ENCODE measurements at places on chromosomes 4 and X.

DNA sequence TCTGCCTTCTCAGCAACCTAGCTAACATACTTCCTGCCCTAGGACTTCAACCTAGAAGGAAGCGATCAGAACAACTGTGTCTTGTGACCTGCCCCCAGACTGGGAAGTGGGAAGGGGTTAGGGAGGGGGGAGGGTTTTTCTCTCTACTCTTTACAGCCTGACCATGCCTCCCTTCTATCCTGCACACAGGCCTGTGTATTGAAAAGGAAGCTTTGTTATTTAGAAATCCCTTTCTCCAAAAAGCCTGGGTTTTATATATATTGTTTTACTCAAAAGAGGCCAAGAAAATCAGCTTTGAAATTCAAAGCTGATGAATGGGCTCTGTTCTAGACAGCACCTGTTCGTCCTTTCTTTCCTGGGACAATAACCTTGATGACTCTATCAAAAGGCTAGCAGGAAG is 35.2 kb upstream of the SMS start:
- DNase-seq, result no peak

GRCh38 chrX:112450810-112451209 is 228.9 kb downstream of the LHFPL1 start:
- no peak for DNase-seq

- no peak for DNase-seq
These were observed 102.8 kb downstream of the CBR4 start for GRCh38 chr4:168907119-168907698.

GRCh38 chrX:126985027-126985426 is 165.5 kb downstream of the PRR32 start:
- no peak for DNase-seq

- DNase-seq, result no peak
These were observed 548.6 kb downstream of the TLL1 start for GRCh38 chr4:166421556-166422156.

- DNase-seq, result no peak
These were observed 802.0 kb downstream of the RPA4 start for GRCh38 chrX:97685753-97686152.

DNA sequence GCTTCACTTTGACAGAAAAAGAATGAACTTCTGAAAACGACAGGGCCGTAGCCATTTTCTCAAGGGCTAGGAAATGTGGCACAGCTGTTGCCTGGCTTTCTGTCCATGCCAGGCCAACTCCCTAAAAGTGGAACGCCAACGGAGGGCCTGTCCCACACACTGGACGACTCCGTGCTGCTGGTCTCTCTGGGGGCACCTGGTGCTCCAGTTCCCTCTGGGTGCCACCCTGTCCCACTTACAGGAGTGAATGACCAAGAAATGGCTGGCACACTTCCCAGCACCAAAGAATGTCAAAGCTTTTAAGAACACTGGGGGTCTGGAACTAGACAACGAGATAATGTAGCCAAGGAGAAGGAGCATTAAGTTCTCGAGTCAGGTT is 40.9 kb downstream of the GATB start:
- no peak for DNase-seq

- DNase-seq, result no peak
These were observed 512.3 kb upstream of the EPHA5 start for GRCh38 chr4:66182636-66183035.

DNA sequence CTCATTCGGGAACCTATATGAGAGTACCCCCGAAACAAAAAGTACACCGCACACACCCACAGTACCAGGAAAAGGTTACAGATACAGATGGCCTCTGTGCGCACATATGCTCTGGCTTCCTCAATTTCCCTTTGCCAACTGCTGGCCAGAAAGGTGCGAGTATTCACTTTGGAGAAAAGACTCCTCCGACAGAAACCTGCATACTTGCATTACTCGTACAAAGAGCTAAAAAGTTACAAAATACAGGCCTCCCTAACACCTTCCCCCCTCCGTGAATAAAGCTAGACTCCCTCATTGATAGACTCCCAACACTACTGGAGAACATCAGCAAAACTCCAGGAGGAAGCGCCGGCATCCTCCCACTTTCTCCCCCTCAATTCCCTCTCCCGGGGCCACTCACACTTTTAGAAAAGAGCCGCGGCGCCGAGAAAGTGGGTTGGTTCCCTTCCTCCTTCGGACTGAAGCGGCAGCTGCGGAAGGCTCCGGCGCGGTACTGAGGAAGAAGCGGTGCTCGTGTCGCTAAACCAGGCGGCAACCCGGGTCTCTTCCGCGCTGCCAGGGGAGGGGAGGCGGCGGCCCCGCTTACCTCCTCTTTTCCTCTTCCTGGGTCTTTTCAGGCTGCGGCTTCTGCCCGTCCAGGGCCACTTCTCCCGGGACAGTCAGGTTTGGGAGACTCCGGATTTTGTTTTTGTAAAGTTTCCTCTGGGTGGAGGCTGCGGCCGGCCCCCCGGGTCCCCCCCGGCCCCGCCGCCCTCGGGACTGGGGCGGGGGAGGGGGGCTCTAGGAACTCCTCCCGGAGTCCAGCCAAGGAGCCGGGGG is 1.1 kb downstream of the FBXW7 start:
- DNase-seq, result peak; percentile 84

GRCh38 chr4:79823148-79823763 is 249.8 kb downstream of the ANTXR2 start:
- no peak for DNase-seq

DNA sequence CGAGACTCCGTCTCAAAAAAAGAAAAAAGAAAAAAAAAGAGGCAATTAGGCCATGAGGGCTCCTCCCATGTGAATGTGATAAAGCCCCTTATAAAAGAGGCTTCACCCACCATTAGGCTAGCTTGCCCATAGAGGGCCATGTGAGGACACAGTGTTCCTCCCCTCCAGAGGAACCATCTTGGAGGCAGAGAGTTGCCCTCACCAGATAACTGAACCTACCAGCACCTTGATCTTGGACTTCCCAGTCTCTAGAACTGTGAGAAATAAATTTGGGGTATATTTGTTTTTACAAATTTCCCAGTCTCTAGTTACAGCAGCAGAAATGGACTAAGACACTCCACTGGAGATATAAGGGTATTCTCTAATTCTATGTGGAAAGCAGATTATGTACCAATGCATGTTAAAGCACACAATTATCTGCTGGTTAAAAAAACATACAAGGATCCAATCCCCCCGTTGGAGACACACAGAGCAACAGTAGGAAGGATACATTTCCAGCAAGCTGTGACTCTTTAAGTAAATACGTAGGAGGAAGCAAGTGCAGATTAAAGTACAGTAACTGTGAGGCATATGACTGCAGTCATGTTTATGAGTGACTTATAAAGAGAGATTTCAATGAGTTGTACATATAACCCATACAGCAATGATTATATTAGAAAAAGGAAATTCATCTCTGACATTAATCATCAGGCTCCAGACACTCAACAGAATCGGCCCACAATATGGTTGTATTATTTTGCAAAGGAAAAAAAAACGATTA is 21.4 kb downstream of the SH3RF1 start:
- no peak for DNase-seq

DNA sequence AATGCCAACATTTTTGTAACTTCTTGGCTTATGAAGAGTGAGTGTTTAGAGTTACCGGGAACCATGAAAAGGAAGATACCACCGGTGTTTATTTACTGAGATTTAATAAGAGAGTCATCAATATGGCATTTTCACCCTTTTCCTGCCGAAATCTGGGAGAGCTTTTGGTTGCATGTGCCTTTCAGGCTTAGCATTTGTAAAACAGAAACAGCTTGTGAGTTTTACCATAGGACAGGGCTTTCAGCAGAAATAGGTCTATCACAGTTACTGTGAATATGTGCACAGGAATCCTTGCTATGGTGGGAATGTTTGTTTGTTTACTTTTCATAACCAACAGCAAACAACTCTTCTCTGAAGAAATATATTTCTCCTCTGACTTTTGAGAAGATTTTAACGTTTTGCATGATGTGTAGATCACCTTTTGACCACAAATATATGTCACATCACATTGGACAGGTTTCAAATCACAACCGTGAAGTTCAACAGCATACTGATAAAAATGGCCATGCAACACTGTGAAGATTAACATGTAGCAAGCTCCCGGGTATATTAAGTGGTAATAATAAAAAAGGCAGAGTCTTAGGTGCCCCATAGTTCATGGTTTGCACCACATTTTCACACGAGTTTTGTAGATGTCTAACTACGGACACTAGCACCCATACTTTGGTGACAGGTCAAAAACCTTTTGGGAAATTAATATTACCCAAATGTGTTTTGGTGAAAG is 21.3 kb downstream of the ARHGAP24 start:
- no peak for DNase-seq

DNA sequence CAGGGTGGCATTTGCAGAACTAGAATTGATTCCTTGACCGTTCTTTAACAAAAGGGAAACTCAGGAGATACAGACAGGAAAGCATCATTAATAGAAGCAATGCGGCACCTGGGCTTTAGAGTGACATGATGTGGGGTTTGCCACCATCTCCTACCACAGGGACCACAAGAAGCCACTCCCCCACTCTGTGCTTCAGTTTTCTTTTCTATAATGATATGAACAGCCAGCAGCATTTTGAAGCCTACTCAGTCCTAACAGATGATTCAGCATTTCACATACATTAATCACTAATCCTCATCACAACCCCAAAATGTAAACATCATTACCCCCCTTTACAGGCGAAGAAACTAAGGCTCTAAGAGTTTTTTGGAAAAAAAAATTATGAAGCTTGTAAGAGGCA is 22.9 kb downstream of the CCDC149 start:
- DNase-seq, result no peak

GRCh38 chrX:40469316-40469715 is 111.5 kb upstream of the ATP6AP2 start:
- DNase-seq, result no peak

DNA sequence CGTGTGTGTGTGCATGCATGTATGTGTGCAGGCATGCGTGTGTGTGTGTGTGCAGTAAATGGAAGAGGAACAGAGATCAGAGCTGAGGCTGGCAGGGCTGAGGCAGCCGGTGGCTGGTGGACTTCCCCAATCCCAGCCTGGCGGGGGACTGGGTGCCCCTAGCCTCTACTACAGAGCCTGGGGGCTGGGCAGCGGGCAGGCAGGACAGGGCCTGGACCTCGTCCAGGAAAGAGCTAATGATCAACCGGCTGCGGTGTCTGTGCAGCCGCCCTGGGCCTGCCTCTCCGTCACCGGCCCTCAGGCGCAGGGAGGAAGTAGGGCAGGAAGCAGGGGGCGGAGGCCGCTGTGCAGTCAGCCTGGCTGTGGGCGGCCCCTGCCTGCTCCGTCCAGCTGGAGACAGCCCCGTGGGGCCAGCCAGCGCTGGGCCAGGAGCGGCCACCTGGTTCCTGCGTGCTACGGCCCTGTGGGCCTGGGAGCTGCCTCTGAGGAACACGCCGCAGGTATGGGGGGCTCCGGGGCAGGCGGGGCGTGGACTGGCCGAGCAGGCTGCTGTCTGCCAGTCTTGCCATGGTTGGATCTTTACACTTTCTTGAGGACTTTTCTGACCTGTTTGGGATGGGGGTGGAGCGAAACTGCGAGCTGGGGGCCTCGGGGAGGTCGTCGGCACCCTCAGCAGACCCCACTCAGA is at the start of gene SH3TC1:
Gene SH3TC1, plus strand, starts transcription at position 385 of the 688 bp plus-strand sequence. CDS start 5,905 bp downstream, outside the sequence.
- DNase-seq, result peak; percentile 87

GRCh38 chr4:823176-823760 is 2.7 kb downstream of the CPLX1 start:
- DNase-seq, result no peak

GRCh38 chrX:135975421-135975820 is 1.6 kb upstream of the MMGT1 start:
- DNase-seq, result no peak

- DNase-seq, result no peak
These were observed 176.7 kb downstream of the SLC39A8 start for GRCh38 chr4:102168580-102168979.

- DNase-seq, result no peak
These were observed 19.3 kb downstream of the GUCY1B1 start for GRCh38 chr4:155777971-155778735.

DNA sequence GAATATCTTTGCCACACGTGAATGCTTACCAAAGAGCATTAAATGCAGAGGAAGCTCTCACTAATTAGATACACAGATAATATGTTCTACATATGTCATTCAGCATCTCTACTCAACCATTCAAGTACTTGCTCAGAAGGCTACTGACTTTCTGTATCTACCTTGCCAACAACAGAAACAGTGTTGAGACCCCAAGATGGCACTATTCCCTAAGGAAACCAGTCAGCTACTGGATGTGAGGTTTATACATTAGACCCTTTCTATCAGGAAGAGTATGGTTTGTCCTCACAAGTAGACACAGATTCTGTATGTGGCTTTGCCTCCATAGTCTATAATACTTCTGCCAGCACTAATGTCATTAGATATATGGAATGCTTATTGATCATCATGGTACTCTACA is 443.9 kb upstream of the INTU start:
- DNase-seq, result no peak

DNA sequence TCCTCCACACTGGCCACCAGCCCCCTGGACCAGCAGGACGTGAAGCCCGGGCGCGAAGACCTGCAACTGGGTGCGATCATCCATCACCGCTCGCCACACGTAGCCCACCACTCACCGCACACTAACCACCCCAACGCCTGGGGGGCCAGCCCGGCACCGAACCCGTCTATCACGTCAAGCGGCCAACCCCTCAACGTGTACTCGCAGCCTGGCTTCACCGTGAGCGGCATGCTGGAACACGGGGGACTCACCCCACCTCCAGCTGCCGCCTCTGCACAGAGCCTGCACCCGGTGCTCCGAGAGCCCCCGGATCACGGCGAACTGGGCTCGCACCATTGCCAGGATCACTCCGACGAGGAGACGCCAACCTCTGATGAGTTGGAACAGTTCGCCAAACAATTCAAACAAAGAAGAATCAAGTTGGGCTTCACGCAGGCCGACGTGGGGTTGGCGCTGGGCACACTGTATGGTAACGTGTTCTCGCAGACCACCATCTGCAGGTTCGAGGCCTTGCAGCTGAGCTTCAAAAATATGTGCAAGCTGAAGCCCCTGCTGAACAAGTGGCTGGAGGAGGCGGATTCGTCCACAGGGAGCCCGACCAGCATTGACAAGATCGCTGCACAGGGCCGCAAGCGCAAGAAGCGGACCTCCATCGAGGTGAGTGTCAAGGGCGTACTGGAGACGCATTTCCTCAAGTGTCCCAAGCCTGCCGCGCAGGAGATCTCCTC is 600 bp downstream of the POU3F4 start:
- DNase-seq, result no peak

- no peak for DNase-seq
These were observed 5.2 kb downstream of the TRIM2 start for GRCh38 chr4:153209410-153209809.

GRCh38 chrX:9538544-9539045 is 73.7 kb downstream of the TBL1X start:
- DNase-seq, result no peak

DNA sequence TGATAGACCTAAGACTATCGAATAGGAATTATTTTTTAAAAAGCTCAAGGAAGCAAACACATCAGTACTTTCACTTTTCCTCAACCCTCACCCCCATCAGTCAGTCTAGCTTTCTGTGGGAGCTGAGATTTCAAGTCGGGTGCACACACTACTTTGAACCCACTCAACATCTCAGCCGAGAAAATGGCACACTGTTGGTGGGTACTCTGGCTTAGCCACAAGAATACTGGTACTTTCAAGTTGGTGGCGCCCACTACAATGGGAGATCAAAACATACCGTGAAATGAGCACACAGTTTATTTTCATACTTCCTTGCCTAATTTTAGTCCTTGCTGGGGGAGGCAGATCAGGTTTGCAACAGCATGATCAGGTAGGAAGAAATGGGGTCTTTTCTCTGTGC is 10.2 kb downstream of the CD40LG start:
- peak; percentile 68 for DNase-seq

GRCh38 chr4:138405466-138405891 is 163.3 kb upstream of the SLC7A11 start:
- no peak for DNase-seq

Data from activated effector memory CD4-positive, alpha-beta T cell treated with anti-CD3 and anti-CD28 coated beads, Interleukin-2, amount 50 U/mL, for 16 hours (primary cell).